ENCODE measurements at places on chromosomes 3 and 15.

DNA sequence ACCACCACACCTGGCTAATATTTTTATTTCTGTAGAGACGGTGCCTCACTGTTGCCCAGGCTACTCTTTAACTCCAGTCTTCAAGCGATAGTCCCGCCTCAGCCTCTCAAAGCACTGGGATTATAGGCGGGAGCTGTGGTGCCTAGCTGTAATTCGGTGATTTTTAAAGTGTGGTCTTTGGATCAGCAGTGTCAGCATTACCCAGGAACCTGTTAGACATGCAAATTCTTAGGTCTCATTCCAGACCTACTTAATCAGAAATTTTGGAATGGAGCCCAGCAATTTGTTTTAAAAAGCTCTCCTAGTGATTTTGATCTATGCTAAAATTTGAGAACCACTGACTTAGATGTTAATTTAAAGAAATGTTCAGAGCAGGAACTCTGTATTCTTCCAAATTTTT, 51.9 kb downstream of the GOLM2 start:
- no peak for DNase-seq

DNA sequence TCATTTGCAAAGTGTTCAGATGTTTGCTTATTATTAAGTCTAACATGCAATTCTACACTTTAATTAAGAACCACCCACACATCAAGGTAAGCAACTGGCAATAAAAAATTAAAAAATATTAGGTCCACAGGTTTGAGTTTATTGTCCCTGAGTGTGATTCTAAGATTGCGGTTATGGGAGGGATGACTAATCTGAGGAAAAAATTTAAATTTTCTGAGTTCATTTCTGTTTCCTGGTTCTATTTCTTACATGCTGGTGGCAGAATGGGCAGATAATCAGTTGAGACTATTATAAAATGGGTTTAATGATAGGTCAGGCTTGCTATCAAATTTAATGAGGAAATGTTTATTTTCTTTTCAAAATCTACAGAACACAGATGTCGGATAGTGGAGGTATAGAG, 105.9 kb downstream of the TP63 start:
- no peak for DNase-seq

DNA sequence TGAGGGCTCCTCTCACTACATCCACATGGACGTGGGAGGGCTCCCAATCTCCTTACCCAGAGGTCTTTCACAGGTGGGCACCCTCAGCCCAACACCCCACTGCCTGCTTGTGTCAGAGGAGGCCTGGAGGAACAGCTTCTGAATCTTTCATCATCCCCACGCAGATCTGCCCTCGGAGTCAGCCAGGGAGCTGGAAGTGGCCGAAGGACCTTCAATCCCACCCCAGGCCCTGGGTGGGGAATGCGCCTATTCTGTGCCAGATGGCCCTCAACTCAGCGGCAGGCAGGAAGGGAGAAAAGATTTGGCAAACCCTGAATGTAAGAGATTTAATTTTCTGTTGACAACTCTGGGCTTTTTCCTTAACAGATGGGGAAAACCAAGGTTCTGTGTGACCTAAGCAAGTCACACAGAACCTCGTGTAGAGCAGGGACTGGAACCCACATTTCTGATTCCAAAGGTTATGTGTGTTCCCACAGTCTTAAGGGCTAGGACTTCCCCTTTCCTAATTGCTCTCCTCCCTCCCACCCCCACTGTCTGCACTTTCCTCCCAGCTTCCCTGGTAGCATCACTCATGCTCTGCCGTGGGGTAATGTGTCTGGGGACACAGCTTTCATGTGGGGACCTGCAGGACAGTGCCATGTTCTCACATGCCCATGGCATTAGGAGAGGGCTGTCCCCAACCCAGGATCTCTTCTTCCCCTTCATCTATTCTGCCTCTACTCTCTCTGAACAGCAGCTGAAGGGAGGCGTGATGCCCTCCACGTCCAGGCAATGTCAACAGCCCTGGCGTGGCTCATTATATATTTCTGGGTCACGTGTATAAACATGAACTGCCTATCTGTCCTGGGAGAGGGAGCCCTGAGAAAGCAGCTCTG, 98.1 kb downstream of the SEMA5B start:
- DNase-seq: no peak

DNA sequence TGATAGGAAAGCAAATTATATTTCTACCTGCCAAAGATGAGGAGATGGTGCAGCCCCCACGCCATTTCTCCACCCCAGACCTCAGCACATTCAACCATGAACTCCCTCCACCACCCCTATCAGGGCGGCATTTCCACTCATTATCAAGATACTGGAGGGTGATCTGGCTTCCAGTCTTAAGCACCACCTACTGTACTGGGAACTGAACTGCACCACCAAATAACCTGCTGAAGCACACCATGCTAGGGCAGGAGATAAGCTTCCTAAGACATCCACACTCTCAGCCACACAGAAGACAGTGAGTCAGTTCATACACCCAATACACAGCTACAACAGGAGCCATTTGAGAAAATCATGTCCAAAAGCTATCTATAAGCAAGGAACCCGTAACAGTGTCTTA, 98.8 kb downstream of the FGF7 start:
- DNase-seq: no peak

GRCh38 chr3:33659856-33660434, 58.1 kb downstream of the CLASP2 start:
- DNase-seq: no peak

GRCh38 chr3:136634821-136635220, 117.4 kb downstream of the STAG1 start:
- DNase-seq: no peak

DNA sequence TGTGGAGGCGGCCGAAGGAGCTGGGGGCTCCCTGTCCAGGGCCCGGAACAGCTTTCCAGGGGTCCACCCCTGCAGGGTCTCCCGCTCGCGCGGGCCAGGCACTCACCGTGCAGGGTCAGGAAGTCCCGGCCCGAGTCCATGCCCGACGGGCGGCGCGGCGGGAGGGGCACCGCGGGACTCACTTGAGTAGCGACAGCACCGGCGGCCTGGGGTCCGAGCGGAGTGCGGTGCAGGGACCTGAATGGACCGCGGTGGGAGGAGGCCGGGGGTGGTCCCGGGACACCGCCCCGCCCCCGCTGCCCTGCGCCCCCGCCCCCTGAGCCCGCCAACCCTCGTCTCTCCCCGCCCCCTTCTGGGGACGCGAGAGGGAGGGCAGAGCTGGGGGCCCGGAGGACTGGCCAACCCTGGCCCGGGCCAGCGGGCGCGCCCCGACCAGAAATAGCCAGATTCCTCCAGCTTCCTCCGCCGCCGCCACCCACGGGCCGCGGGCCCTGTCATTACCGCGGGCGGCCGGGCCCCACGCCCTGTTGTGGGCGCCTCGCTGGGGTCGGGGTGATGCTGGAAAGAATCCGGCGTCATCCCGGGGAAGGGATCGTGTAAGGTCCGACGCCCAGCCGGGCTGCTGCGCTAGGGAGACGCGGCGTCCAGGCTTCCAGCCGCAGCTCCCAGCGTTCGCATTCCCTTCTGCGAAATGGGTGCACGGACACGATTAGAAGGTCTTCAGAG, at the start of gene PLCD1:
Gene PLCD1, minus strand, starts transcription at position 243 of the 726 bp plus-strand sequence. Its CDS starts 103 bp downstream, at position 140.
- no peak for DNase-seq

GRCh38 chr3:77885381-77885780, 845.5 kb downstream of the ROBO2 start:
- DNase-seq: no peak

- no peak for DNase-seq
These were observed 7.9 kb upstream of the BCL2A1 start for GRCh38 chr15:79978655-79979514.

GRCh38 chr3:171116365-171116764, 89.8 kb upstream of the SLC2A2 start:
- DNase-seq: no peak

DNA sequence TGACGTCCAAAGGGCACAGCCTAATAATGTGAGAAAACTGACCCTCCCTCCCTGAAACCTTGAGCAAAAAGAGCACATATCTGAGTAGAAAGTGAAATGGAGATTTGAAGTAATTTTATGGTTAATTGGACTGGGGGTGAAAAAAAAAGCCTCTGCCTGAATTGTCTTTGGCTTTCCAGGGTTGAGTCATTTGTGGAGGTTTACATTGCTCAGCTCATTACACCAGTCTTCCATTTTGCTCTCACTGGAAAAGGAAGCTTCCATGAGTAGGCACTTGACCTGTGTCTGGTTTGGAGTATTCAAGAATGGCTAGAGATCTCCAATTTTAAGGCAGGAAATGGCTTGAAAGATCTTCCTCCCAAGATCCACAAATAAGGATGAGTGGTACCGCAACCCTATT, 273.9 kb downstream of the PDCD6IP start:
- no peak for DNase-seq

GRCh38 chr3:38578081-38578475, 71.4 kb downstream of the SCN5A start:
- DNase-seq: no peak

DNA sequence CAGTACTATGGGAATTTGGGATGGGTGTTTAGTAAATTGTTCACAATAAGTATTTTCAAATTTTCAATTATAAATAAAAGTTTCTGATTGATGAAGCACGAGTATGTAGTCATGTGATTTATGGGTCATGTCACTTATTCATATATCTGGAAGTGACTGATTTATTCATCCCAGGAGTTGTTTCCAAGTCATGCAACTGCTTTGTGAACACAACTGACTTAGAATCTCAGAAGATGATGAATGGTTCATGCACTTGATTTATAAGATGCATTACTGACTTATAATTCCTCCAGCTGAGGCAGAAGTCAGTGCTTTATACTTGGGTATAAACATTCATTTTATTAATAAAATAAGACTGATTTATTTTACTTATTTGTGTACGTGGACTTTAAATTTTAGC, 137.8 kb upstream of the CBLB start:
- DNase-seq: no peak

- DNase-seq: no peak
These were observed 84.5 kb downstream of the AQP9 start for GRCh38 chr15:58222679-58223078.

- DNase-seq: no peak
These were observed 511.3 kb downstream of the SHQ1 start for GRCh38 chr3:72336821-72337479.

DNA sequence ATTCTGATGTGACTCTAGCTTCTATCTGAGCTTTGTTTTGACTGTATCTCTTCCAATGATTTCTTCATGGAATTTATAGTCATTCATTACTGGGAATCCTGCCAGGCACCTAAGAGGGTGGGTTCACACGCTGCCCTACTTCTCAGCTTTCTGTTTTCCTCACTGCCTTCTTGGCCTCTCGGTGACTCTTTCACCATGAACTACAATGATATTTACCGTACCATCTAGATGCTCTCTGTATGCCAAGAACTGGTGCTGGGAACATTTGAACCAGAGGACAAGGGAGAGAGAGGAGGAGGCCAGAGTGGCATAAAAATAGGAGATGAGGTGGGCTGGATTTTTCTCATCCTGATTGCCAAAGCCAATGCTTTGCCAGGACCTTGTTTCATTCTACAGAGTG, 280.0 kb upstream of the P2RY1 start:
- no peak for DNase-seq

DNA sequence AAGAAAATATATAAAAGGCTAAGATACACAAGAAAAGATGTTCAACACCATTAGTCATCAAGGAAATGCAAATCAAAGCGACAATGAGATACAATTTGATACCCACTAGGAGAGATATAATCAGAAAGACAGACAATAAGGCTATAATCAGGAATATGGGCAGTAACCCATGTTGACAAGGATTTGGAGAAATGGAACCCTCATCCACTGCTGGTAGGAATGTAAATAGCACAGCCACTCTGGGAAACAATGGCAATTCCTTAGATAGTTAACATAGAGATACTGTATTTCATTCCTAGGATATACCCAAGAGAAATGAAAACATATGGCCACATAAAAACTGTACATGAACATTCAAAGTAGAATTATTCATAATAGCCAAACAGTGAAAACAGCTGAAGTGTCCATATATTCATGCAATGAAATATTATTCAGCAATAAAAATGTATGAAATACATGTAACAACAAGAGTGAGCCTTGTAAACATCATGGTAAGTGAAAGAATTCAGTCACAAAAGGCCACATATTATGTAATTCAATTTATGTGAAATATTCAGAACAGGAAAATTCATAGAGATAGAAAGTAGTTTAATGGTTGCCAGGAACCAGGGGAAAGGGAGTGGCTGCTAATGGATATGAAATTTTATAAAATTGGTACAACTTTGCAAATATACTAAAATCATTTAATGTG, 18.2 kb upstream of the COL8A1 start:
- no peak for DNase-seq

- no peak for DNase-seq
These were observed 17.1 kb downstream of the PRR23E start for GRCh38 chr3:127209840-127210653.

DNA sequence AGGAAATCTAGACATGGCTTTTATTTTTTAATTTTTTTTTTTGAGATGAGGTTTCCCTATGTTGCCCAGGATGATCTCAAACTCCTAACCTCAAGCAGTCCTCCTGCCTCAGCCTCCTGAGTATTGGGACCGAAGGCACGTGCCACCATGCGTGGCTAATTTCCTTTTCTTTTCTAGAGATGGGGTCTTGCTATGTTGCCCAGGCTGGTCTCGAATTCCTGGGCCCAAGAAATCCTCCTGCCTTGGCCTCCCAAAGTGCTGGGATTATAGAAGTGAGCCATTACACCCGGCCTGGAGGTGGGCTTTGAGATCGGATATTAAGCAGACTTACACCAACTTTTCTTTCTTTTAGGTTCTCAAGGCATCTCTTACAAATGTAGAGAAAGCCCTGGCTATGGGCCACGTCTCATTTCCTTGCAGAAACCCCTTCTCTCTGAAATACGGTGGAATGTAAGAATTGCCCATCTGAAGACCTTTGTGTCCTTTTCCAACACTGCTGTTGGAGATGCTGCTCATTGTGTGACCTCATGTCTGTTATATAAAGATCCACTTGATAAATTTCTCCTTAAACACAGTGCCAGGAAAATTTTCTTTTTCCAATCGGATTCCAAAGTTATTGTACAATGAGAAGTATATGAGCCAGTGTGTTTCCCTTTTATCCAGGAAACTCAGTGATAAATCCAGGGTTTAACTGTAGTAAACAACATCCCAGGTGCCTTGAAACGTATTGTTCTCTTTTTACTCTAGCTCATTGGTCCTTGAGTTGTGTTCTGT, 36.8 kb upstream of the CFAP161 start:
- DNase-seq: no peak

DNA sequence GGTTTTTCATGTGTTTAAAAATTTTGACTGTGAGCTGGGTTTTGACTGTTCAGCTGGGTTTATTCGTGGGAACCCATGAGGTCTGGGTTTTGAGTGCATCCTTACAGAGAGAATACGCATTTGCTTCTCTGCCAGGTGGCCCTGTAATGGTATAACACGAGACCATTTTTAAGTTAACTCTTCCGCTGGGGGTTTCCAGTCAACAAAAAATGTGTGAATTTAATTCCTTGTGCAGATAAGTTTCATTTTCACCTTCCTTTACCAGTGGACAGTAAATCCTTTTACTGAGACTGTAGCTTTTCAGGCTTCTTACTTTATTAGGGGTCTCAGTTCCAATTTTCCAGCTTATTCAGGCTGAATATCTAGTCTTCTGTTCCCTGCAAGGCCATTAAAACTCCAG, 149.6 kb downstream of the OPA1 start:
- DNase-seq: no peak

- no peak for DNase-seq
These were observed 115.8 kb downstream of the FBXL22 start for GRCh38 chr15:63712828-63713520.

- DNase-seq: no peak
These were observed 1.4 kb upstream of the RASL12 start for GRCh38 chr15:65069179-65069578.
